ENCODE measurements at places on chromosomes 12 and 14.

- no peak for DNase-seq
Observed at GRCh38 chr14:90816681-90817436, 629 bp upstream of the TTC7B start.

DNA sequence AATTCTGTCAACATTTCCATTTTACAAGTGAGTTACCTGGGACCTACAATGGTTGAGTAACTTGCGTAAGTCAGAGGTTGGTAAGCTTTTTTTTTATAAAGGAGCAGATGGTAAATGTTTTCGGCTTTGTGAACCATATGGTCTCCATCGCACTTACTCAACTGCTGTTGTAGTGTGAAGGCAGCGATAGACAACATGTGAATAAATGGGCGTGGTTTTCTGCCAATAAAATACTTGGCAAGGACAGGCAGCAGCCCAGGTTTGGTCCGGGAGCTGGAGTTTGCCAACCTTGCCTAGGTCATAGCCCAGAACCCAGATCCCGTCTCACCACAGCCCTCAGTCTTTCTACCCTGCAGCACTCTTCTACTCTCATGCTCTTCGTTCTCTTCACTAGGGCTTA is 6.3 kb downstream of the DDX55 start:
- no peak for DNase-seq

DNA sequence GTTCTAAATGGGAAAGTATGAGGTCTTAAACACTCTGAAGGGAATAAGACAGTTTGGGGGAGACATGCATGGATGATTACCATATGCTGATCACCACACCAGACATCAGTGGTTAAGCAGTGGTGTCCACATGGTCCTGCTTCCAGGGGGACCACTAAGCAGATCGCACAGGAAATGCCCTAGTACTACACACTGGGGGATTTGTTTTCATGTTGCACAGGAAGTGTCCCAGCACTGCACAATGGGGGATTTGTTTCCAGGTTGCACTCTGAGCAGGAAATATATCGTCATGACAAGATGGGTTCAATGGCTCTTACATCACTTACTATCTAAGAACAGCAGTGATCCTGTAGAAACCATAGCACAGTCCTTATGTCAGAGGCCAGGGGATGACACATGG is 245.5 kb downstream of the BCL11B start:
- DNase-seq, result no peak

DNA sequence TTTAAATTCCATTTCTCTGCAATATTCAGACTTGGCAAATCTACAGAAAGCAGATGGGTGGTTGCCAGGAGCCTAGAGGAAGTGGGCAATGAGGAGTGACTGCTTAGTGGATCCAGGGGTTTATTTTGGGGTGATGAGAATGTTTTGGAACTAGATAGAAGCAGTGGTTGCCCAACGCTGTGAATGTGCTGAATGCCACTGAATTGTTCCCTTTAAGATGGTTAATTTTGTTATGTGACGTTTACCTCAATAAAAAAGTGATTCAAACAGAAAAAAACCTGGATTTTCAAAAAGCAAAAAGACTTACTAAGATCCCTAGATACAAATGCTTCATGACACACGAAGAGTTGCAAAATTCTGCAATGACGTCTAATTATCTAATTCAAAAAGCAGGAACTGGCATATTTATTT is 34.2 kb downstream of the DAO start:
- no peak for DNase-seq

- DNase-seq, result no peak
Observed at GRCh38 chr12:94590428-94590827, 59.9 kb downstream of the TMCC3 start.

DNA sequence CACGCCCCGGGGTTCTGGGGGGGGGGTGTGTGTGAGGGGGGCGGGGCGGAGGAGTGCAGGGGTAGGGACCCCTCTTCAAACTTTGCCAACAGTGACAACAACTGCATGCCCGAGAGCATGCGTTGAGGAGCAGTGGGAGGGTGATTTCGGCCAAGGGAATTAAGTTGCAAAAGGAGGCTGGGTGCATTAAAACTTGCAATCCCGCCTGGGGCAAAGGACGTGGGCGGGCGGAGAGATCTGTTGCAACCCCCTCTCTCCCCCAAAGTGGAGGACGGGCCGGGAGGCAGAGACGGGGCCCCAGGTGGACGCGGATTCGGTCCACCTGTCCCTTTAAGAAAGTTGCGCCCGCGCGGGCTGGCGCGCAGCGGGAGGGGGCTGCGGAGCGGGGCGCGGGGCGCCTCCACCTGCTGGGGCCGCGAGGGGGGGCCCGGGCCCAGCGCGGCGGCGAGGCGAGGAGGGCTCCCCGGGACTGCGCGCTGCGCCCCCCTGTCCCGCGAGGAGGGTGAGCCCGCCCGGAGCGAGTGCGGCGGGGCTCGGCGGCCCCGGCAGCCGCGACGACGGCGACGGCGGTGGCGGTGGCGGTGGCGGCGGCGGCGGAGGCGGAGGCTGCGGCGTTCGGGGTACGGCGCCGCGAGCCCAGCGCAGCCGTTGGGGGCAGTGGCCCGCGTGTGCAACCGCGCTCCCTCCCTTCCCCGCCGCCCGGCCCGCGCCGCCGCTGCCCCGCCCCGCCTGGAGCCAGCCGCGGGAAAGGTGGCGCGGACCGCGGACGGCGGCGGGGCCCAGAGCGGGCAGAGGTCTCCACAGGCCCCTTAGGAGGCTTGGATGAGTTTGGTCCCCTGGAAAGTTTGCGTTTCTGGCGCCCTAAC is 530 bp upstream of the FOXN4 start:
- no peak for DNase-seq

- DNase-seq, result no peak
Observed at GRCh38 chr12:2449586-2449985, 345.2 kb upstream of the FKBP4 start.

GRCh38 chr14:84343656-84344055 is 1186.3 kb upstream of the FLRT2 start:
- no peak for DNase-seq

- no peak for DNase-seq
Observed at GRCh38 chr12:39993268-39993667, 112.6 kb downstream of the SLC2A13 start.

DNA sequence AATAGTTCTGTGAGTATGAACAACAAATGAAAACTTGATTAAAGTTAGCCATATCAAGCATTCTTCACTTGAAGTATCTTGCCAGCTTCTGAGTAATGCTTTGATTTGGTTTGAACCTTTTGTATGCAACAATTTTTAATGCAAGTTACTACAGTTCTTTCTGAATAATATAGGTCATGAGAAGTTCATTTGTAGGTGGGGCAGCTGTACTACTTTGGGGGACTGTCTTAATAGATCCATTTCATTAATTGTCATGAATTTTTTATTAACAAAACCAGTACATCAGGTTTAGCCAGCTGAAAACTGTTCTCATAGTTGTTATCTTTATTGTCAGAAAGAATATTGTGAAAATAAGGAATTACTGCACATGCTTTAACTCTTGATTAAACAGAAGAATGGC is 142.7 kb downstream of the FOXA1 start:
- no peak for DNase-seq

GRCh38 chr14:50047274-50047676 is 69.1 kb downstream of the VCPKMT start:
- no peak for DNase-seq

Data from activated naive CD4-positive, alpha-beta T cell (primary cell).